Upper lobe of left lung (tissue), 6 donors: ENCODE measurements at places on chromosomes 5 and 9. TPM values are rescaled to one million over a fixed set of nuclear protein-coding genes. Genes with fewer than 3 reads are reported as not detected.

GRCh38 chr5:69374911-69375446 lies 5.4 kb downstream of the RAD17 start:
- DNase-seq, result no peak

- no peak for DNase-seq
These were observed 21.3 kb upstream of the FAM13B start for GRCh38 chr5:138054206-138054605.

DNA sequence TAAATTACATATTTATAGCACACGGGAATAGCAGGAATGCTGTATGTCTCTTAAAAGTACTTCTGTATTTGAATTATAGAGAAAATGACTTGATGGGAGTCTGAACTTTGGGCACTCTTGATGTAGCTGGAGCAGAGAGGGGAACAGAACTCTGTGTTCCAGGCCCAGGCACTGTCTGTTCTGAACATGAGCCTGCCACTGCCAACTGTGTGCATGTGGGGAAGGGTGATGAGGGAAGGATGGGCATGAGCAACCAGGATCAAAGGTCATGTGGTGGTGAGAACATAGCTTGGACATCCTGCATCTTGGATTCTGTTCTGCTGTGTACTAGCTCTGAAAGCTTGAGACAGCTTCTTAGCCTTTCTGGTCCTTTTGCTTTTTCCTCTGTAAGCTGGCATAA lies 16.4 kb upstream of the ZBED3 start:
- DNase-seq, result no peak

DNA sequence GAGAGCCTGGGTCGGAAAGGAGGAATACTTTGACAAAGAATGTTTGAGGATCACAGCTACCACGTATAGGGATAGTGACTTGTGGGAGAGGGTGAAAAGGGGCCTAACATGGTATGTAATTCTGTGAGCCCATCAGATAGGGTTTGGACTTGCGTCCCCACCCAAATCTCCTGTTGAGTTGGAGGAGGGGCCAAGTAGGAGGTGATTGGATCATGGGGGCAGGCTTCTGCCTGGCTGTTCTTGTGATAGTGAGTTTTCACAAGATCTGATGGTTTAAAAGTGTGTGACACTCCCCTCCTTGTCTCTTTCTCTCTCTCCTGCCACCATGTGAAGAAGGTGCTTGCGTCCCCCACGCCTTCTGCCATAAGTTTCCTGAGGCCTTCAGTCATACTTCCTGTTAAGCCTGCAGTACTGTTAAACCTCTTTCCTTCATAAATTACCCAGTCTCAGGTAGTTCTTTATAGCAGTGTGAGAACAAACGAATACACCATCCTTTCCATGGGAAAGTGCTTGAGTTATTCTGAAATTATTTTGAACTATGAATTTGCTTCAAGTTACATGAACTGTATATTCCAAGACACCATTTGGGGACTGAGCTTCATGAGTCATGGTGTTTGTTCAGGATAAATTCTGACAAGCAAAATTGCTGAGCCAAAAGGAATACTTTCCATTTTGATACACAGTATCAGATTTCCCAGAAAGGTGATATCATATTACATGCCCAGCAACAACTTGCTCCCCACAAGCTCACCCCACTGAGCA lies 68.8 kb upstream of the SSBP2 start:
- no peak for DNase-seq

DNA sequence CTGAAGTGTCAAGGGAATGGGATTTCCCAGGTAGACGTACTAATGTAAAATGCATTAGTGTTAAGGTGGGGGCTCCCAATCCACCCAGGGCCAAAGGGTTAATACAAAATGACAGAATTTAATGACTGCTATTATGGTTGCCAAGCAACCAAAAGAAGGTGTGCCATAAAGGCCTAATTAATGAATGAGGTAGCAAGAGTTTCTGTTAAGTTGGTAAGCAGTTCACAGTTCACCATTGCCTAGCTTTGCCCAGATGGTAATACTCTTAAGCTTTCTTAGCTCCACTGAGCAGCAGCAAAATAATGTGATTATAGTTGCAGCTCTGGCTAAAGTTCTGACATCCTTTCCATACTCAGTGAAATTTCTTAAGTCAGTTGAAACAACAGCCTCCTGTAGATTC lies 211.7 kb downstream of the DENND1A start:
- DNase-seq, result no peak

DNA sequence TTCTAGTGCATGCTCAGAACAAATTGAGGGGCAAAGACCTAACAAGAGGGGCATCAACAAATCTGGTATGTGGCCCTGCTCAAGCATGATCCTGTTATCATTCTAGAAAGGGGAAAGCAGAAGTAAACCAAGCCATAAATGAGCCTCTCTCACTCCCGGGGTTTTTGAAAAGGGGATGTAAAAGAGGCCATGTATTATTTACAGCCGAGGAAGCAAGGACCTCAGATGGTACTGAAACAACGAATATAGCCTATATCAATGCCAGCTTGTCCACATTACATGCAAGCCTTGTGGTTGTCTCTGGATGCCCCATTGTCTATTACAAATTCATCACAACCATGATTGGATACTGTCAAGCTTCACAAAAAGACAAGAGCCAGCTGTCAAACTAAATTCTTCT lies 211.3 kb downstream of the DCP2 start:
- no peak for DNase-seq

GRCh38 chr9:119588874-119589744 lies 219.9 kb upstream of the BRINP1 start:
- no peak for DNase-seq

DNA sequence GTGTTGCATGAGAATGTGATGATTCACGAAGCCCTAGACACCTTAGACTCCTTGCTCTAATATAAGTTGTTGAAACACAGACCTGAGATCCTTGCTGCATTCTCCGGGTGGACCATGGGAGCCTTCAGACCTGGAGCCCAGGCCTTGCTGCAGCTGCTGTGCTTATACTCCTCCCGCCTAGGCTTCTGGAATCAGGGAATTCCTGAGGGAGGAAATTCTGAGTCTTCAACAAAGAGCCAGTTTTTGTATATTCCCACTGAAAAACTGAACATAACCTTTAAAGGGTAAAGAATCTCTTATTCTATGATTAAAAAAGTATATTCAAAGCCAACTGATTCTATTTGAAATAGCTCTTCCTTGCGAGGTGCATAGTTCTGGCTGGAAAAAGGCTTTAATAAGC lies 245.1 kb upstream of the ELAVL2 start:
- DNase-seq, result no peak

DNA sequence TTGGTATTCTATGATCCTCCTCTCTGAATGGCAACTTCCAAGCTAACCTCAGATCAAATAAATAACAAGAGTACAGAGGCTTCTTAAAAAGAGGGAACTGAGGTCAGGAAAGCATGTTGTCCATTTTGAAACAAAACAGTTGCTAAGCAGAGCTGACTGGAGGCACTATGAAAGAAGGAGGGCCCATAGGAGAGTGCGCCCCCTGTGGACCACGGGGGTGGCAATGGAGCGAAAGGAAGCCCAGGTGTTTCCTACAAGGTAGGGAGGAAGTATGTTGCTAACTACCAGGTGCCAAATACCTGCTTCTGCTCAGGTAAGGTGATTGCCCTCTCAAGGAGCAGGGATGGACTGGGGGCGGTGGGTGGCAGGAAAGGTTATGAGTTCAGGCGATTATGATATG lies 101.8 kb upstream of the MAST4 start:
- no peak for DNase-seq

NFIL3 gene
- 41.3 TPM for total RNA-seq

C9orf43 gene
- total RNA-seq, result 0.23 TPM

SLC6A7 gene
- total RNA-seq, result not detected

KYAT1 gene
- 7.1 TPM for total RNA-seq

ADRA1B gene
- total RNA-seq, result 6.6 TPM
